Nephron progenitor cell (in vitro differentiated cells): ENCODE measurements at places on chromosomes 3 and 15.
A peak's percentile ranks its signal among the peaks of the same experiment; 100 is the strongest.

DNA sequence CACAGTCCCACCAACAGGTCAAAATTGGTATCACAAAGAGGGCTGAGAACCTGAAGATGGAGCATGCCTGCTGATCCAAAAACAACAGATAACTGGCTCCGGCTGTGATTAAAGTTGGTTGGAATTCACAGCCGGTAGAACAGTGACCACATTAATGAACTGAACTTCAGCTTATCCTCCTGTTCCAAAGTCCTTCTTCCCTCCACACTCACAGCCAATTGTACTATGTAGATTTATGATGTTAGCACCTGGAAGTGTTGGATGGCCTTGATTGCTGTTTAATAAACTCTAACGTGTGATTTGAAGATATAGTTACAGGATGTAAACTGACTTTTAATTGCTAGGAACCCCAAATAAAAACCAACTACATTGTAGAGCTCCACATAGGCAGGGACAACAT, 367.3 kb upstream of the FRG2C start:
- DNase-seq: no peak

- no peak for DNase-seq
Measured at GRCh38 chr3:72376956-72377710, 471.1 kb downstream of the SHQ1 start.

- no peak for DNase-seq
Measured at GRCh38 chr3:16904423-16905417, 20.0 kb downstream of the PLCL2 start.

- DNase-seq: peak; percentile 67
Measured at GRCh38 chr3:151101270-151101969, 16.0 kb downstream of the MED12L start.

- DNase-seq: no peak
Measured at GRCh38 chr3:17030438-17030837, 145.7 kb downstream of the PLCL2 start.

DNA sequence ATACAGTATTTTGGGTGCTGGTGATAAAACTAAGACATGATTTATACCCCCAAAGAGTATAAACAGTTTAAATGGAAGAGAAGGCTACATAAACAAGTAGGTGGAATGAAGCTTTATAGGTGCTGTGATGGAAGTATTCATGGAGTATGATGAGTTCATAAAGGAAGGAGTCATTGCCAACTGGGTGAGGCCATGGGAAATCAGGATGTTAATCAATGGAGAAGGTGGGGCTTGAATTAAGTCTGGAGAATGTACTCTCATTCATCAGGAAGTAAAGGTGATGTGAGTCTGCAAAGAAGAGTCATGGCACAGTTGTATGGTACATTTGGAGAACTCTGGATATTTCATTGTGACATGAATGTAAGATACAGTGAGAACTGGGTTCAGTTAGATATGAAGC, 147.5 kb upstream of the MME start:
- no peak for DNase-seq

- no peak for DNase-seq
Measured at GRCh38 chr3:157794771-157795170, 291.6 kb upstream of the VEPH1 start.

DNA sequence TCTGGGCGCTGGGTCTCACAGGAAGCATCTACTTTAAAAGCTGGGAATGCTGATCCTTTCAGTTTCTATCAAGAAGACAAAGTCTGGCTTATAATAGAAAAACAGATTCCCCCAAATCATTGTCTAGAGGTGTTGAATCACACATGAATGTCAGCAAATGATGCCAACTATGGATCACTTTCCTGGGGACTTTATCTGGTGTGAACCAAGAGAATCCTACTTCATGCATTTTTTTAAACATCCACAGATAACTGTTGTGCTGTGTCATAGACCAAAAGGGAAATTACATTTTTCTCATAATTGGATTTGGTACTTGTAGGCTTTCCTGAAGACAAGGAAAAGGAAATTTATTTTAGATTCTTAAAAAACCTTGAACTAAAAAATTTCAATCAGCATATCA, 132.7 kb downstream of the CD47 start:
- DNase-seq: no peak

DNA sequence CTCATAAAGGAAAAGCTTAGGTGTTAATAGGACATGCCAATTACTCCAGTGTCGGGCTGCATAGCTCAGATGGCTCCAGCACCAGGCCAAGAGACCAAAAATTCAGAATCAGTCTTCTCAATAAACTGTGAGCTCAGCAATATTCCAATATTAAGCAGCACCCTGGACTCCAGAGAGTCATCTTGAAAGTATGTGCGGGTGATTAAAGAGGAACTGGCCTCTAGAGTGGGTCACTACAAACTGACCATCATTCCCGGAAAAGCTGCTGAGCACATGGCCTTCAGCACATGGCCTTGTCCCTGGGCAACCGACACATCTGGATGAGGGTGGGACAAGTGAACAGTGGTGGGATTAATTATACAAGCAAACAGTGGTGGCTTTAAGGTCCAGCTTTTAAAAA, 59.0 kb downstream of the MAGI1 start:
- no peak for DNase-seq

DNA sequence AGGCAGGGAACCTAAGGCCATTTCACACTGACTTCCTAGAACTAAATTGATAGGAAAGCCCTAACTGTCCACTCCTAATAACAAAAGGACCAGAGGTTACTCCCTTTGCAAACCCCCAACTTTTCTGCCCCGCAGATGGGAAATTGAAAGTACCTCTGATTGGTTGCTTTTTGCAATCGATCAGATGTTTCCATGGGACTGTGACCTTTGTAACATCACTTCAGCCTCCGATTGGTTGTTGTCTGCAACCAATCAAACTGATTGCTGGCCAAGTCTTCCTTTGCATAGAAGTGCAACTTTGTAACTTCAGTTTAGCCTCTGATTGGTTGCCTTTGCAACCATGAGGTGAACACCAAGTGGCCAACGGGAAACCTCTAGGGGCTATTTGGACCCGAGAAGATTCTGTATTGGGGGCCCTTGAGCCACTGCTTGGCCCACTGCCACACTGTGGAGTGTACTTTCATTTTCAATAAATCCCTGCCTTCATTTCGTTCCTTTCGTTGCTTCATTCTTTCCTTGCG, 11.3 kb upstream of the KNL1 start:
- DNase-seq: no peak

DNA sequence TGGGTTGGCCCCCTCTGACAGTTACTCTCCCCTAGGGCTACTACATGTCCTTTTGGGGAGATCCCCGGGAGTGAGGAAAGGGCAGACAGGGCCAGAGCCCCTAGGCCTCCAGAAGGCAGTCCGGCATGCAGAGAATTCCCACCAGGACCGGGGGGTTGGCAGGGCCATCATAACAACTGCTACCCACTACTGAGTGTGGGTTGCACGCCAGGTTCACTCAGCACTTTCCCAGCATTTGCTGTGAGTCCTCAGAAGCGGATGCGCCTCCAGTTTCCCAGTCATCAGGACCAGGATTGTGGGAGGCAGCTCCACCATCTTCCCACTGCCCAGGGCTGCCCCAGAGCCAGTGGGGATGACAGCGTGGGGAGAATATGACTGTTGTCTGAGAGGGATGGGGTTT, 51.2 kb upstream of the HERC1 start:
- DNase-seq: no peak

- DNase-seq: peak; percentile 30
Measured at GRCh38 chr15:57640930-57641682, 49.4 kb downstream of the MYZAP start.

- DNase-seq: no peak
Measured at GRCh38 chr3:40504636-40505430, 1.0 kb upstream of the ZNF620 start.

- DNase-seq: no peak
Measured at GRCh38 chr3:122916580-122916979, 111.0 kb downstream of the SEMA5B start.

GRCh38 chr15:54288049-54288448, 309.8 kb downstream of the UNC13C start:
- DNase-seq: no peak

GRCh38 chr15:79582650-79583049, 150.5 kb downstream of the MINAR1 start:
- DNase-seq: no peak

DNA sequence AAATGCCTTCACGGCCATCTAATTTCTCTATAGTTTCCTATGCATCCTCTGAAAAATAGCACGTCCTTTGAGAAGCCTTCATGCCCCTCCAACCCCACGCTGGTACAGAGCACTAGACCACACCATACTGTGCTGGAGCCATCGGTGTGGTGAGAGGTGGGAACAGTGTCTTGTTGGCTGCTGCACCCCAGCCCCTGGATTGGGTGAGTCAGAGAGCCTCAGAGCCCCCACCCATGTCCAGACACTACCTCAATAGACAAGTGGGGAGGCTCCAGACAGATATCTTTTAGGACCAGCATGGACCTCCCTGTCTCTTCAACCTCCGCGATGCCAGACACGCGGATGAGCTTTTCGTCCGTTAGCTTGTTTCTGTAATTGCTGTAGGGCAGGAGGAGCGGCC, 12.1 kb upstream of the TGM5 start:
- DNase-seq: no peak

DNA sequence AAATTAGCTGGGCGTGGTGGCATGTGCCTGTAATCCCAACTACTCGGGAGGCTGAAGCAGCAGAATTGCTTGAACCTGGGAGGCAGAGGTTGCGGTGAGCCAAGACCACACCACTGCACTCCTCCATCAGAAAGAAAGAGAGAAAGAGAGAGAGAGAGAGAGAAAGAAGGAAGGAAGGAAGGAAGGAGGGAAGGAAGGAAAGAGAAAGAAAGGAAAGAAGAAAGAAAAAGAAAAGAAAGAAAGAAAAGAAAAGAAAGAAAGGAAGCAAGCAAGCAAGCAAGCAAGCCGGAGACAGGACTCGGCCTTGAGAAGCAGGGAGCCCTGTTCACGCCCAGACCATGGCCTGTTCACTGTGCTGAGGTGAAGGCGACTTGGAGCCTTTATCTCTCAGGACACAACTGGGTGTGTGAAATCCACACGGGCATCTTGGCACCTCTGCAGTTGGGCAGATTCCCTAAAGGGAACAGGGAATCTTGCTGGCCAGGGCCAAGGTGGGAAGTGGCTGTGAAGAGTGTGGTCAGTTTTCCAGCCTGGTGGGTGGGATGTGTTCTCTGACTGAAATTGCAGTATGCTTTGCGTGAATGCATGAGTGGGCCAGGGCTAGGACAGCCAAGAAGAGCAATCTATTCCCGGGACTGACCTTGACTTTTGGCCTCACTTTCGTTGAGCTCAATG, 90.3 kb downstream of the CORO2B start:
- DNase-seq: no peak

GRCh38 chr15:66955001-66955516, 110.3 kb upstream of the SMAD3 start:
- DNase-seq: no peak

GRCh38 chr3:170790647-170791046, 79.3 kb downstream of the RPL22L1 start:
- DNase-seq: no peak

GRCh38 chr15:88382482-88382983, 84.7 kb downstream of the MRPL46 start:
- DNase-seq: no peak

- DNase-seq: no peak
Measured at GRCh38 chr15:58313304-58313703, 118.5 kb upstream of the LIPC start.

DNA sequence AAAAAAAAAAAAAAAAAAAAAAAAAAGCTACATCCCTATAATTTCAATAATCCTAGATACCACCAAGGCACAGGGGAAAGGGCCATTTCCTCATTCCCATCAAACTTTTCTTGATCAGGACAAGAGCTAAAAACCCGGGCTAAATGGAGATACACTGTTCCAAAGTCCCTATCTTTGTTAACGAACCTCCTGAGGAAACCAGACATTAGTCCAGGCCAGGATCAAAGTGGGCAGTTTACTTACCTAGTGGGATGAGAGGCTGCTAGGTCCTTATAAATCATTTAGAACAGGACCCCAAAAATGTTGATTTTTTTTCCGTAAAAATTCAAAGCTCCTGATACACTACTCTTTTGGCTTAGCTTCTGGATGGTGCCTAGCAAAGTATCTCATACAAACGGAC, 35.6 kb downstream of the UBR1 start:
- no peak for DNase-seq

- DNase-seq: no peak
Measured at GRCh38 chr15:93213281-93213680, 124.3 kb upstream of the RGMA start.

GRCh38 chr15:38454696-38455090, 766 bp downstream of the FAM98B start:
- DNase-seq: no peak

- no peak for DNase-seq
Measured at GRCh38 chr15:27723821-27724220, 375.3 kb downstream of the OCA2 start.

GRCh38 chr3:142726017-142726416, 2.2 kb downstream of the TRPC1 start:
- no peak for DNase-seq

DNA sequence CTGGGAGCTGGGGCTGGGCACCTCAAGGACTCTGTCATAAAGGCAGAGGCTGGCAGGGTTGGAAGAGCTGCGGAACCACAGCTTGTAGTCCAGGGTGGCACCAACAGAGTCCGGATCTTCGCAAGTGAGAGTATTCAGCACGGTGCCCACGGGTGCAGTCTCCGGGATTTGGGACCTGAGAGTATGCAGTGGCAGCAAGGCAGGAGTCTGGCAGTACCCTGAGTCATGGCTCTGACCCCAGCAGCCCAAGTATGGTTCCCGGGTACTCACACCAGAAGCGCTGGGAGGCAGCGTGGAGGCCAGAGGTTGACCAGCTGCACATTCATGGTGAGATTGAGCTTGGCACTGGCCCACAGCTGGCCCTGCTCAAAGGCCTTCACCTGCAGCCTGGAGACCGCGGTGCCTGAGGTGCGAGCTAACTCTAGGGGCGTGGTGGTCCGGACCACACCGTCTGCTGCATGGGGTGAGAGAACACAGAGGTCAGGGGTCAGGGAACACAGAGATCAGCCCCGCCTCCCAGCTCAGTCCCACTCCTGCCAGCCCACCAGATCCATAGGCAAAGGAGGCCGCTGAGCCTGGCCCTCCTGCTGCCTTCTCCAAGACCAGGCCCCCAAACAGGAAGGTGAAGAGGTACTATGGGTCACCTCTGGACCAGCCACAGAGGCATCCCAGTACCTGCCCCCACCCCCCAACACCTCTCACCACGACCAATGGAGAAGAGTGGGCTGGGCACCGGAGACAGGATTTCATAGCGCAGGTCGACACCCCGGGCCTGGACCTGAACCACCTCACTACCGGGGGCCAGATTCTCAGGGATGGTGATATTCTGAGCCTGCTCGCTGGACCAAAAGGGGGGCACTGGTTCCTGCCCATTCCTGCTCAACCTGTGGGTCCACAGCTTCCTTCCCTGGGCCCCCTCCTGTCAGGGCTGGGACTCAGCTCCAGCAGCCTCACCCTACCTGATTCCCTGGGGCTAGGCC, 4.5 kb downstream of the CDHR4 start:
- DNase-seq: no peak
